ENCODE measurements at places on chromosomes 4 and X.
A peak's percentile ranks its signal among the peaks of the same experiment; 100 is the strongest.

- DNase-seq = no peak
Observed at GRCh38 chrX:120726294-120726693, 96.4 kb upstream of the C1GALT1C1 start.

DNA sequence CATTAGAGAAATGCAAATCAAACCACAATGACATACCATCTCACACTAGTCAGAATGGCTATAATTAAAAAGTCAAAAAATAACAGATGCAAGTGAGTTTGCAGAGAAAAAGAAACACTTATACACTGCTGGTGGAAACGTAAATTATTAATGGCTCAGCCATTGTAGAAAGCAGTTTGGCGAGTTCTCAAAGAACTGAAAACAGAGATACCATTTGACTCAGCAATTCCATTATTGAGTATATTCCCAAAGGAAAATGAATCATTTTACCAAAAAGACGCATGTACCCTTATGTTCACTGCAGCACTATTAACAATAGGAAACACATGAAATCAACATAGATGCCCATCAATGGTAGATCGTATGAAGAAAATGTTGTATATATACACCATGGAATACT, 75.0 kb downstream of the NAA11 start:
- DNase-seq = no peak

DNA sequence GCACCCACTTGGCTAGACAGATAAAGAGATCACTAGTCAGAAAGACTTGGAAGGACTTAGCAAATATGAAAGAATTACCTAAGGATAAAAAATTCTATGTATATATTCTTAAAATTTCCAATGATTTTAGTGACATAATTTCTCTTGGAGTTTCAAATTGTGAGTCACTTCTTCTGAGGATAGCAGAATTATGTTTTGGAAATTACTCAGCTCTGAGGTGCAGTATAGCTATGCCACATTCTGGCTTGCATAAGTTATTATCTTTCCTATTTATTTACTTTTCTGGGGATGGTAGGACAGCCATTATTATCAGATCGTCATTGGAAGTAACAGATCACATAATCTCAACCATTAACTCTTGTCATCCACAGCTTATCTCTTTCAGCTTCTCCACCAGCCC, 853.5 kb downstream of the TRIML1 start:
- no peak for DNase-seq

- DNase-seq = no peak
Observed at GRCh38 chr4:151355155-151355554, 29.8 kb upstream of the SH3D19 start.

DNA sequence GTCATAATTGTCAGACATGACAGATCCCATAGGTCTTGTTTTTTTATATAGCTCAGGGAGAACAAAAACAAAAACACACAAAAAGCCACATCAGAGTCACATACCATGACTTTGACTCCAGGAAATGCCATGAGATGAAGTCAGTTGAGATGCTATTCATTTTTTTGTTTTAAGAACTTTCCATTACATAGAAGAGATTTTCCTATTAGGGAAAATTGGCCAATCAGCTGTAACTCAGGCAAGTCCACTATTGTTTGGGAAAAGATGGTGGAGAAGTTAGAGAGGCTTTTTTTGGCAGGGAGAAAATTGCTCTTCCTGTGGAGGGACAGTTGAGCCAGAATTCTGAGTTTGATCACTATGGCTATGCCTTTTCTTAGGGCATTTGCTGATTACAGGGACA, 72.6 kb downstream of the SMARCA5 start:
- no peak for DNase-seq

DNA sequence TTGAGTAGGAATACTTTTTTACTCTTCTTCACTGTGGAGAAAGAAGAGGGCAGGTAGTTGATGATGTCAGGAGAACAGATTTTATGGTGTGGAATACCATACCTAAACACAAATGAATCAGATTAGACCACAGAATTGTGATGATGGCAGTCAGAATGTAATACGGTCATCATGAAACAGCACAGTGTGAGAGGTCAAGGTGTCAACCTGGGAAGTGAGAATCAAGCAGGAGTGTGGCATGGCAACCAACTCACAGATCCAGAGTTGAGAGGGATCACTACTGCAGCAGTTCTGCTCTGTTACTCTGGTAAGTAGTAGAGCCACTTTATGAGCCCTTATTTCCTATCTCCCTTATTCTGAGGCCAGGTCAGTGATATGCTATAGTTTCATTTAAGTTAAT, 27.7 kb downstream of the METTL14 start:
- DNase-seq = no peak

GRCh38 chr4:124431653-124432192, 280.8 kb downstream of the ANKRD50 start:
- DNase-seq = no peak

DNA sequence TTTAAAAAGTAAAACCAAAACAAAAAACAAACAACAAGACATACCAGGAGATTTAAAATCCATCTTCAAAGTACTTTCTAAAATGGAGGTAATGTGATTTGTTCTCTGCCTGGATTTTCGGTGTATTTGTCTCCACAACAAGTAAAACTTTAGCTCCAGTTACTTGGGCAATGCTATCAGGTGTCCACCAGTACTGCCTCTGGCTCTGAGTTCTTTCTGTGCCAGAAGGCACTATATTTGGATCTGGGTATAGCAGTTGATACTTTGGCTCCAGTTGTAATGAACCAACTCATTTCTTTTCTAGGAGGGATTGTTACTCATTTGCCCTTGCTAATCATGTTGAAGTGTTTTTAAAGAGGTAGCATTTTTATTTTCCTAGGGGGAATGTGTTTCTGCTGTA, 9.5 kb upstream of the PDLIM5 start:
- no peak for DNase-seq

DNA sequence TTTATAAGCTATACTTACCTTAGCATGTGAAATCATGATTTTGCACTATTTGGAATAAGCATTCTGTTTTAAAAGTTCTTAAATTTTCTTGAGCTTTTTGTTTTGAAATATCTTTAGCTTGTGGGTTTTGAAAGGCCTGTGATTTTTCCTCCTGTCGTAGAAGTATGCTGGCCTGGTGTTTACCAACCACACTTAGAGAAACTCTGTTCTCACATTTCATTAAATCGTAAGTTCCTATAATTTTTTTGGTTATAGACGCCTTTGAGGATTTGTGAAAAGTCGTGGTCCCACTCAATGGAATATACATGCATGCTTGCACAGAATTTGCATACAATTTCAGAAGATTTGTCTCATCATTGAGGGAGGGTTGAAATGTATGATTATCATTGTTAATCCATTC, 63.6 kb downstream of the PDLIM5 start:
- DNase-seq = no peak

- peak; percentile 66 for DNase-seq
Observed at GRCh38 chr4:55312489-55313101, 33.4 kb upstream of the SRD5A3 start.

GRCh38 chr4:4919927-4920326, 60.5 kb downstream of the MSX1 start:
- peak; percentile 11 for DNase-seq

- DNase-seq = no peak
Observed at GRCh38 chr4:145216535-145216934, 36.1 kb upstream of the OTUD4 start.

DNA sequence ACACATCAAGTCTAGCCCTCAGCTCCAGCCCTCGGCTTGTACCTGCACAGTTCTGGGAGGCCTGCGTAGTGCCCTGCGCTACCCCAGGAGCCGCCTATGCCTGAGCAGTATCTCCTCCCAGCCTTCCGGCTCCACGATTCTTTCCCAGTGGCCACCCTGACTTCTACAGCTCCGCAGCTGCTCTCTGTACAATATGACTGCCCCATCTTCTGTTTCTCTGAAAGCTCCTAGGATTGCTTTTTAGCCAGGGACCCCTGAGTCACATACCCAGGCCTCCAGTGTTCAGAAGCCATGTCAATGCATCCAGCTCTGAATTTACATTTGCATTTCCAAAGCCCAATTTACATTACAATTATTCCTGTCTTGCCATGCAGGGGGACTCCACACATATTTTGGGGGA, 135.5 kb downstream of the PJA1 start:
- DNase-seq = no peak

- DNase-seq = no peak
Observed at GRCh38 chr4:129110931-129111330, 15.0 kb downstream of the C4orf33 start.

DNA sequence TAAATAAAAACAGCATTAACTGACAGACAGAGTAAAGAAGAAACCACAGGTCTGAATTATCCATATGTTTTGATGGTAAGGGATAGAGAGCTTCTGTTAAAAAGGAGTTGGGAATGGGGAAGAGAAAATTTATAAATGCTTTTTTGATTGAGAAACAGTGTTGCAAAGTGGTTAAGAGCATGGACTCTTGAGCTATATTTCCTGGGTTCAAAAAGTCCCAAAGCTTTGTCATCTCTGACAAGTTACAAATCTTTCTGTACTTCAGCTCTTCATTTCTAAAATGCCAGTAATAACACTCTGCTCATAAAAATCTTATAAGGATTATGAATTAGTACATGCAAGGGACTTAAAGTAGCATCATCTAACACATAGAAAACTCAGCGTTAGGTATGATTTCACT, 62.2 kb downstream of the N4BP2 start:
- DNase-seq = no peak

DNA sequence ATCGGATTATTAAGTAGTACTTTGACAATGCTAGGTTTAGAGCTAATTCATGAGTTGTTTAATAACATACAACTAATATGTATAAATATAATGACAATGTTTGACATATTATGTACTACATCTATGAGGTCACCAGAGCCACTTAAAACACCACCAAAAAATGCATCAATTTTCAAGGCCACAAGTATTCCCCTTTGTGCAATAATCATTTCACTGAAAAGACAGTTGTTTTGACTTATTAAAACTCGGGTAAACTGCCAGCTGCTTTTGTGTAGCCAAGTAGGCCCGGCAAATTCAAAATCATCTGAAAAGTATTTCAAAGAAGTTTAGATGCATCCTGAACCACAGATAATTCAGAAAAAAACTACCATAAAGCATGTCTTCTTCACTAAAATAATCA, 48.7 kb downstream of the CLOCK start:
- no peak for DNase-seq

GRCh38 chrX:75746891-75747639, 38.0 kb downstream of the MAGEE2 start:
- DNase-seq = no peak

GRCh38 chr4:57191523-57192034, 81.4 kb upstream of the IGFBP7 start:
- DNase-seq = no peak

DNA sequence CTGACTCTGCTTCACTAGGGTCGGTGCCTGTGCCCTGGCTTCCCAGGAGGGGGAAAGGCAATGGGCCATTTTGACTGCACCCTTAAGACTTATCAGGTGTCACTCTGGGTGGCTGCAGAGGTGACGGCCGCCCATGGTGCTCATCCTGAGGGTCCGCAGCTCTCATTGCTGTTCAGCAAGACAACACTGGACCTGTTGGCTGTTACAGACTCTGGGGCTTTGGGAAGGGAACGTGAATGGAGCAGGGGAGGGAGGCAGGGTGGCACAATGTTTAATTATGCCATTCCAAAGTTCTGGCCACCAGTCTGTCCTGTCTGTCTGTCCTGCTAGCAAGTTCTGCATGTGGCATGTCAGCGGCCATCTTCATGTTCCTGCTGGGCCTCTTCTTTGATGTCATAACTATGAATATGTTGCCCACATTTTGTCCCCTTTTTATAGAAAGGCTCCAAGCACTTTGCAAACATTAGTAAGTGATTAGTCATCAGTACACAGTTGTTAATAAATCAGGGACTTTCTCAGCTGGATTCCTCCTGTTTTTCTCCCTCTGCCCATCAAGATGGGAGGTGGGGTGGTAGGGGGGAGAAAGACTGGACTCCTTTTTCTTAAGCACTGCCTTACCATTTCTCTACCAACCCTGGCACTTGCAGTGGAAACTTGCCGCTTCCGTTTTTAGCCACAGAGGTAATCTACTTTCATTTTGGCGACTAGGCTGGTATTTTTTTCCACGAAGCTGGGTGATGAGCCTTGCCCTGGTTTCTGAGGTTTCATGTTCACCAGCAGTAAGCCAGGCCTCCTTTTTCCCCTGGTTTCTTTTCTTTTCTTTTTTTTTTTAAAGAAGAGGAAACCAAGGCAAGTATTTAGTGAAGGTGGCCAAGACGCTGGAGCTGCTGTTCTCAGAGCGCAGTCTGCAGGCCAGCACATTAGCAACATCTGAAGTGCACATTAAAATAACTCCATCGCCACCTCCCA, 88.6 kb upstream of the TRIM2 start:
- peak; percentile 78 for DNase-seq

- no peak for DNase-seq
Observed at GRCh38 chr4:99821918-99822503, 5.4 kb downstream of the DAPP1 start.

Data from HFF-Myc (cell line).